Bronchial smooth muscle cell (primary cell): ENCODE measurements at places on chromosomes 12 and 14. TPM values are rescaled to one million over a fixed set of nuclear protein-coding genes. Genes with fewer than 3 reads are reported as not detected.

Gene HOXC6
- 0.16 and 0.43 TPM in 2 replicates for total RNA-seq

Gene MTHFD1
- 24.2 and 43.3 TPM in 2 replicates for total RNA-seq

Gene CACNA1C
- total RNA-seq = 10.0 and 10.1 TPM in 2 replicates

Gene PMEL
- 0.43 and 1.3 TPM in 2 replicates for total RNA-seq

Gene EIF2B1
- total RNA-seq = 27.3 and 38.4 TPM in 2 replicates

Gene C3AR1
- total RNA-seq = not detected in 2 replicates
